AG04449 (cell line): ENCODE measurements at places on chromosomes 13 and 19.

DNA sequence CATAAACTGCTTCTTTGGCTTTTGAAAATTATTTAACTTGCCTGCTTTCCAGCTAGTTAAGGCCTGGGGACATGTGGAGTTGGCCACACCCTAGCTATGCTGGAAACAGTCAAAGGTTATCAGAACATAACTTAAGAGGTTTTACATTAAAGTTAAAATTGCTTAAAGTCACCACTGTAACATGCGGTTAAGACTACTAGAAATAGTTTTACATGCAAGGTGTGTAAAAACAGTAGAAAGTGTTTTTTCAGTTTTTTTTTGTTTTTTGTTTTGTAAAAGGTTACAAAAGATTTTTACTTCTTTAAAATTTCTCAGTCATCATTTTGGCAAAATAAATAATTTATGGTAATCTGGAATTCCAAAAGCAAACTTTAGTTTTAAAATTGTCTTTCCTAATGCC lies 763.1 kb downstream of the UQCRFS1 start:
- DNase-seq = no peak

GRCh38 chr13:41974262-41974900 lies 13.5 kb upstream of the VWA8 start:
- DNase-seq = no peak

DNA sequence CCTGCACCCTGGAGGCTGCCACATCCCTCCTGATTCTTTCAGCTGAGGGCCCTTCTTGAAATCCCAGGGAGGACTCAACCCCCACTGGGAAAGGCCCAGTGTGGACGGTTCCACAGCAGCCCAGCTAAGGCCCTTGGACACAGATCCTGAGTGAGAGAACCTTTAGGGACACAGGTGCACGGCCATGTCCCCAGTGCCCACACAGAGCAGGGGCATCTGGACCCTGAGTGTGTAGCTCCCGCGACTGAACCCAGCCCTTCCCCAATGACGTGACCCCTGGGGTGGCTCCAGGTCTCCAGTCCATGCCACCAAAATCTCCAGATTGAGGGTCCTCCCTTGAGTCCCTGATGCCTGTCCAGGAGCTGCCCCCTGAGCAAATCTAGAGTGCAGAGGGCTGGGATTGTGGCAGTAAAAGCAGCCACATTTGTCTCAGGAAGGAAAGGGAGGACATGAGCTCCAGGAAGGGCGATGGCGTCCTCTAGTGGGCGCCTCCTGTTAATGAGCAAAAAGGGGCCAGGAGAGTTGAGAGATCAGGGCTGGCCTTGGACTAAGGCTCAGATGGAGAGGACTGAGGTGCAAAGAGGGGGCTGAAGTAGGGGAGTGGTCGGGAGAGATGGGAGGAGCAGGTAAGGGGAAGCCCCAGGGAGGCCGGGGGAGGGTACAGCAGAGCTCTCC lies 6.9 kb upstream of the CEACAM5 start:
- DNase-seq = no peak

DNA sequence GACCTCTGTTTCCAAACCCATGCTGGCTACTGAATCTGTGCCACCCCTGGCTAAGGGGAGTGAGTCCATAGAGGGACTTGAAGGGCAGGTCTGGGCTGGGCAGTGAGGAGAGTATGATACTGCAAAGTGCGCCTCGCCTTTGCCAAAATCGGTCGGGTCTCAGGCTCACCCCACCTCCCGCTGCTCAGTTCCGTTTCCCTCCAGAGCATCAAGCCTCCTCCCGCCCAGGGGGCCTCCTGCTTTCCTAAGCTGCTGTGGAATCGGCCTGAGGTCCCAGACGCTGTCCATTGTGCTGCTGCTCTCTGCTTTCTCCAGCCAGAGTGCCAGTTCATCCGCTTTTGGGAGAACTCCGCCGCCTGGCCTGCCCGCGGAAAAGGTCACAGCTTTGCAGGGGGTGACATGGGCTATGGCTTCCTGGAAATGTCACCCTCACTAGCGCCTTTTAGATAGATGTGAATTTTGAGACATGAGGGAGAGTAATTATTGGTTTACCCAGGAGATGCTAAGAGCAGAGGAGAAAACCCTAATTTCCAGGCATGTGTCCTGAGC lies 1418.4 kb downstream of the UQCRFS1 start:
- no peak for DNase-seq

GRCh38 chr19:16148443-16149229 lies 5.2 kb downstream of the HSH2D start:
- DNase-seq = no peak

GRCh38 chr19:46787331-46788261 lies 798 bp downstream of the SLC1A5 start:
- DNase-seq = no peak
